Fibroblast of skin of left quadriceps (primary cell): ENCODE measurements at places on chromosomes 13 and 19.

GRCh38 chr13:42798118-42798517 lies 16.7 kb downstream of the FAM216B start:
- no peak for DNase-seq

DNA sequence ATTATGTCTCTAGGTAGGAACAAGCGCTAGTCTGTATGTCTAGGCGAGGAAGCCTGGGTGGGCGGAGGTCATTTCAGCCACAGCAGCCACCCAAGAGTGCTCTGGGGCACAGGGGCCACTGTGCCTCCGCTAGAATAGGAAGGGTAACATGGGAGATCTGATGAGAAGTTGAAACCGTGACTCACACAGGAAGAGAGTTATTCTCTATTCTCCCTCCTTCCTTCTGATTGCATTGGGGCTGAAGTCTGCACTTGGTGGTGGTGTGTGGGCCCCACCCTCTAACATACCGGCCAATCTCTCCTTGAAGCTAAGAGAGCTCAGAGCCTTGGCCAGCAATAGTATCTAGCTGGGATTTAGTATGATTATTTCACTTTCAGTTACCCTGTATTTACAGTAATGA lies 20.3 kb upstream of the GGACT start:
- no peak for DNase-seq

DNA sequence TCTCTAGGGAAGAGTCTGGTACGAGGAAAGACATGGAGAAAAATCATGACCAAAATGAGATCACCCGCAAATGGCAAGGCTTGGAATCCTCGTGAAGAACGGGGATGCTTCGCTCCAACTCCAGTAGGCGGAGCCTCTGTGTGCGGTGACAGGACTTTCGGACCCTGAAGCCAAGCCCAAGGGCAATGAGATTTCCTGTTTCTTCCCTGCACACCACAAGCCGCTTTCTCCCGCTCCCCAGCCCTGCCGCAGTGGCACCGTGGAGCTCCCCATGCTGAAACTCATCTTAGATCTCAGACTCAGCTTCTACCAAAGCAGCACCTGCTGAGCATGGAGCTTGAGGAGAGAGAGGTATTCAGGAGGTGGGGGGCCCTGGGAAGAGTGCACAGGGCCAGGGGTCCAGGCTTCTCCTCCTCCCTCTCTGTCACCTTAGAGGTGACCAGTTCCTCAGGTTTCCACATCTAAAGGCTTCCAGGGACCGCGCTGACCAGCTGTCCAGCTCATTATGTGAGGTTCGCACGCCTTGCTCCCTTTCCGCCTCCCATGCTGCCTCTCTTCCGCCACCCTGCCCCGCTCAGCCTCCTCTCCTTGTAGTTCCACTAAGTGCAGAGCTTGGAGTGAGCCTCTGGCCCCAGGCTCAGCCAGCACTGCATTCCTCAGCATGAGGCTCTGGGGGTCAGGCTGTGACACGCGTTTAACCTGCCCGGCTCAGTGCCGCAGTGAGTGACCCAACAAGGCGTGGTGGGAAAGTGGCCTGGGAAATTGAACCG lies 153.8 kb upstream of the SOX1 start:
- DNase-seq, result no peak

DNA sequence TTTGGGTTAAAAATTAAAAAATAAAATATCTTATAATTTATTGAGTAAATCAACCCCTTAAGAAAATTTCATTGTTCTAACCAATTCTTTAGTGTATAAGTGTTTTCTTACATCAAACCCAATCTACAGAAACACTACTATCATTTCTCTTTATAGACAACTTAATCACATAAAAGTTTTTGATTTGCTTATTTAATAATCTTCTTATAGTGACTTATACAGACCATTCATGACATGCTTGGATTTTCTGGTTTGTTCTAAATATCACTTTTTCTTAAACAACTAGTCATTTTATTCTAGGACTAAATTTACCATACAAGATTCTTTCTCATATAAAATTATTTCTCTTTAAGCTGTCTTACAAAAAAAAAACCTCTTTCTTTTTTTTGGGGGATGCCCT lies 27.3 kb upstream of the ZSCAN5A start:
- no peak for DNase-seq

DNA sequence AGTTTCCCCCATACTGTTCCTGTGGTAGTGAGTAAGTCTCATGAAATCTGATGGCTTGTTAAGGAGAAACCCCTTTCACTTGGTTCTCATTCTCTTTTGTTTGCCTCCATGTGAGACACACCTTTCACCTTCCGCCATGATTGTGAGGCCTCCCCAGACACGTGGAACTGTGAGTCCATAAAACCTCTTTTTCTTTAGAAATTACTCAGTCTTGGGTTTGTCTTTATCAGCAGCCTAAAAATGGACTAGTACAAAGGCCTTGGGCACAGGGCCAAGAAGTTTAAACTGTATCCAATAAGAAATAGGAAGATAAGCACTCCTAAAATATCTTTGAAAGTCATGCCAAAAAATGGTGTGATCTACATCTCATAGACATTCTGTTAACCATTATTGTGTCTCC lies 176.9 kb downstream of the TBC1D4 start:
- DNase-seq, result no peak
